ENCODE measurements at places on chromosomes 4 and X. TPM values are rescaled to one million over a fixed set of nuclear protein-coding genes. Genes with fewer than 3 reads are reported as not detected.

DCHS2 gene
- 0.58 TPM for total RNA-seq

F11 gene
- 0.24 TPM for total RNA-seq

GABRA4 gene
- total RNA-seq = 0.58 TPM

N4BP2 gene
- total RNA-seq = 24.8 TPM

VCX3A gene
- total RNA-seq = not detected

GABRG1 gene
- not detected for total RNA-seq

CT47B1 gene
- total RNA-seq = not detected

BTC gene
- total RNA-seq = 0.11 TPM

POLA1 gene
- 45.9 TPM for total RNA-seq

DNA sequence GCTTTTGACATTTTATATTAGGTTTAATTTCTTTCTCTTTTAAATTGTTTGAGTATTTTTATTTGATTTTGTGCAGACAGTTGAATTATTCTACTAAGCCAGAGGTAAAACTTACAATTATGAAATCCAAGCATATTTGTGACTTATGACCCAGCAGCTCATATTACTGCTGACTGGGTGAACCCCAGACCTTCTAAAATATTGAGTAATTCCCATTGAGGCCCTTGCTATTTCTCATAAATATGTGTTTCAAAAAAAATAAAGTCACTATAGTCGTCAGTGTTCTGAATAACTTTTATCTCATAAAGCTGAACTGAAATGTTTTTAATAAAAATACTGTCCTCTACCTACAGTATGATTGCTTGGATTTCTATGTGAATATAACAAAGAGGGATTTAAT is 303.1 kb downstream of the IQCM start:
- H3K4me1 ChIP-seq = no peaks in the 10 kb centered on the region
- no peaks in the 10 kb centered on the region for H3K27me3 ChIP-seq
- no peak for DNase-seq

GRCh38 chrX:71612256-71612655 is 6.1 kb downstream of the CXCR3 start:
- H3K27ac ChIP-seq = no peak overlapping the region
- H3K27me3 ChIP-seq = no peaks in the 10 kb centered on the region
- H3K4me3 ChIP-seq = no peak overlapping the region
- no peak for DNase-seq
- H3K4me1 ChIP-seq = no peaks in the 10 kb centered on the region

- no peaks in the 10 kb centered on the region for H3K36me3 ChIP-seq
- H3K27me3 ChIP-seq = no peaks in the 10 kb centered on the region
- peaks cover 7% of the 10 kb centered on the region for H3K4me1 ChIP-seq
- DNase-seq = no peak
- no peak overlapping the region for H3K4me3 ChIP-seq
- no peak overlapping the region for H3K27ac ChIP-seq
These were observed 94.1 kb downstream of the BCOR start for GRCh38 chrX:40003428-40004245.

- no peaks in the 10 kb centered on the region for H3K36me3 ChIP-seq
- H3K27me3 ChIP-seq = no peaks in the 10 kb centered on the region
- no peak overlapping the region for H3K27ac ChIP-seq
- peak; percentile 15 for DNase-seq
These were observed 56.4 kb upstream of the SPOCK3 start for GRCh38 chr4:167290678-167291077.

DNA sequence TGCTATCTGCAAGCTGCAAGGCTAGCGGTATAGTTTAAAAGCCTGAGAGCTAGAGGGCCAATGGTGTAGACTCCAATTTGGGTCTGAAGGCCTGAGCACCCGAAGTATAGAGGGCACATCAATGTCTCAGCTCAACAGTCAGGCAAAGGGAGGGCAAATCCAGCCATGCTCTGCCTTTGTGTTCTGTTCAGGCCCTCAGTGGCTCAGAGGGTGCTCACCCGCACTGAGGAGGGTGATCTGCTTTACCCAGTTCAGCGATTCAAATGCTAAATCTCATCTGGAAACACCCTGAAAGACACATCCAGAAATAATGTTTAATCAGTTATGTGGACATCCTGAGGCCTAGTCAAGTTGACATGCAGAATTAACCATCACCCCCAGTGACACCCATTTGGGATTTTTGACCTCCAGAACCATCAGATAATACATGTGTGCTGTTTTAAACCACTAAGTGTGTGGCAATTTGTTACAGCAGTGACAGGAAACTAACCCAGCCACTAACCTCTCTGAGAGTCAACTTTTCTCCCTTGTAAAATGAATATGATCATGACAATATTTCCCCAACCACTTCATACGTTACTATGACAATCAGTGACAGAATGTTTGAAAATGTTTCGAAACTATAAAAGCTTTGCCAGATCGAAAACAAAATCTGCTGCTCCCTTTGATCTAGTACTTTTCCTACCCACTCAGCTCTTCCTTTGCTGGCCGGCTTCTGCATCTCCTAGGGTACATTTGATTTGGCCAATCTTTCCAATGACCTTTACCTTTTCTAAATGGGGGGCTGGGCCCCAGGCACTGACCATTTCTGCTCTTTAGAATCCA is 8.4 kb upstream of the TBL1X start:
- DNase-seq = no peak
- H3K36me3 ChIP-seq = no peaks in the 10 kb centered on the region
- H3K4me1 ChIP-seq = no peaks in the 10 kb centered on the region
- H3K27me3 ChIP-seq = no peaks in the 10 kb centered on the region
- H3K27ac ChIP-seq = no peak overlapping the region

DNA sequence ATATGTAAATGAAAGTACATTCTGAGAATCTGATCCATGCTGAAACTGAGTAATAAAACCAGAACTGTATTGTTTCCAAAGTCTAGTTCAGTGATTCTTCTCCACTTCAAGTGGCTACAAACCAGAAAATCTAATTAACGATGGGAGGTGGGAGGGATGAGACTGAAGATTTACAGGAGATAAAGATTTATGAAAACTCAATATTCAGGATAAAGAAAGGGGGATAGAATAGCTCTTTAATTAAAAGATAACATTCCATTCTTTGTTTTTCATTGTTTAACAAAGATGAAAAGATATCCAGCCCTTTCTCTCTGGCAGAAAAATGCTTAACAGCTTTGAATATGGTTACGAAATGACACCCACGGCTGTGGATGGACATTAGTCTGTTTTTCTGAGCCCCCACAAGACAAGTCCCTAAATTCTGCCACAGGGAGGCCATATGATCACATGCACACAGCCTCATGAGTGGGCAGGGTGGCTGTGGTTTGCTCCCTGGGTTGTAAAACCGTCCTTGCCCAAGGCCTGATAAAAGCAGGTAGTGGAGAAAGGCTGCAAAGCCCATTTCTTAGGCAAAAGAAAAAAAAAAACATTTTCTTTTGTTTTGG is 36.4 kb downstream of the TMEM150C start:
- DNase-seq = peak; percentile 1
- no peaks in the 10 kb centered on the region for H3K4me1 ChIP-seq
- H3K27ac ChIP-seq = no peak overlapping the region
- H3K4me3 ChIP-seq = no peak overlapping the region

- no peak for DNase-seq
- no peak overlapping the region for H3K4me3 ChIP-seq
- peaks cover 11% of the 10 kb centered on the region for H3K36me3 ChIP-seq
- no peak overlapping the region for H3K27ac ChIP-seq
These were observed 45.5 kb upstream of the PHEX start for GRCh38 chrX:21986596-21986995.

- peaks cover 31% of the 10 kb centered on the region for H3K4me1 ChIP-seq
- H3K27me3 ChIP-seq = no peaks in the 10 kb centered on the region
- H3K4me3 ChIP-seq = no peak overlapping the region
- H3K36me3 ChIP-seq = no peaks in the 10 kb centered on the region
- peak; percentile 95 for DNase-seq
These were observed 27.5 kb upstream of the PDGFC start for GRCh38 chr4:156999175-156999517.

- H3K27ac ChIP-seq = no peak overlapping the region
- no peaks in the 10 kb centered on the region for H3K36me3 ChIP-seq
- DNase-seq = no peak
- H3K4me3 ChIP-seq = no peak overlapping the region
These were observed 85.2 kb downstream of the SLC16A2 start for GRCh38 chrX:74506317-74507115.

DNA sequence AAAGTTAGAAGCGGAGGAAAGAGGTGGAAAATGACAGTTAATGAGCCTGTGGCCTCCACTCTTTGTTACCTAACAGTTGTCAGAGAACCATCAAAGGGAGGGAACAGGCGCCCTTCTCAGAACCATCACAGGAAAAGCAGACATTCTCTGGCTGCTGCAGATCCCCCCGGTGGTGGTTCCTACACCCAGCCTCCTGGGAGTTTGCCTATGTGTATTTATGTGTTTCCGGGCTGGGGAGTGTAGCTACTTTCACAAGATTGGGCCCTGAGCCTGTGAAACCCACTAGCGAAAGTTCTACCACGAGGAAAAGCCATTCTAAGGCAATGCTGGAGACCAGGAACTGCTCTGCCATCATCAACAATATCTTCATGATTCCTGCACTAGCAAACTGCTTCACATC is 52.7 kb upstream of the BCOR start:
- no peaks in the 10 kb centered on the region for H3K36me3 ChIP-seq
- no peak for DNase-seq
- no peaks in the 10 kb centered on the region for H3K27me3 ChIP-seq
- no peak overlapping the region for H3K4me3 ChIP-seq

GRCh38 chrX:113929004-113929403 is 654.9 kb upstream of the HTR2C start:
- no peaks in the 10 kb centered on the region for H3K4me1 ChIP-seq
- no peaks in the 10 kb centered on the region for H3K36me3 ChIP-seq
- DNase-seq = peak; percentile 48
- H3K27ac ChIP-seq = no peak overlapping the region

- H3K27ac ChIP-seq = no peak overlapping the region
- no peaks in the 10 kb centered on the region for H3K36me3 ChIP-seq
- DNase-seq = no peak
- H3K4me3 ChIP-seq = no peak overlapping the region
- H3K27me3 ChIP-seq = no peaks in the 10 kb centered on the region
These were observed 324.6 kb downstream of the MID1IP1 start for GRCh38 chrX:39125834-39126233.

DNA sequence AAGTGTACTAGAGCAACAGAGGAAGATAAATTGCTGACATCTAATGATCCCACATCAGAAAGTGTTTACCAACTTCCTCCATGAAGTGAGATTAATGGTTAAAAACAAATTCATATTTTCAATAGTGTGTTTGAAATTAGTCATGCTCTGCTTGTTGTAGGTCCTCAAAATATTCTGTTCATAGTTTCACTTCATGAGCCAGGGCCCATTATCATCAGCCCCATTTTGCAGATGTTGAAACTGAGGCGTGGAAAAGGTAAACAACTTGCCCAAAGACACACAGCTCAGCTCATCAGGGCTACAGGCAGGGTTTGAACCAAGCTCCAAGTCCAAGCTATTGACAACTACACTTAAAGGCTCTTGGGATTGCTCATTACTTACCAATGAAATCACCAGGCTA is 103.5 kb upstream of the PPARGC1A start:
- H3K27me3 ChIP-seq = no peaks in the 10 kb centered on the region
- no peak for DNase-seq
- H3K27ac ChIP-seq = no peak overlapping the region
- no peaks in the 10 kb centered on the region for H3K36me3 ChIP-seq

GRCh38 chr4:181728305-181728966 is 514.8 kb upstream of the TENM3 start:
- no peak overlapping the region for H3K27ac ChIP-seq
- no peaks in the 10 kb centered on the region for H3K36me3 ChIP-seq
- H3K4me1 ChIP-seq = no peaks in the 10 kb centered on the region
- H3K27me3 ChIP-seq = peaks cover 22% of the 10 kb centered on the region
- no peak for DNase-seq

DNA sequence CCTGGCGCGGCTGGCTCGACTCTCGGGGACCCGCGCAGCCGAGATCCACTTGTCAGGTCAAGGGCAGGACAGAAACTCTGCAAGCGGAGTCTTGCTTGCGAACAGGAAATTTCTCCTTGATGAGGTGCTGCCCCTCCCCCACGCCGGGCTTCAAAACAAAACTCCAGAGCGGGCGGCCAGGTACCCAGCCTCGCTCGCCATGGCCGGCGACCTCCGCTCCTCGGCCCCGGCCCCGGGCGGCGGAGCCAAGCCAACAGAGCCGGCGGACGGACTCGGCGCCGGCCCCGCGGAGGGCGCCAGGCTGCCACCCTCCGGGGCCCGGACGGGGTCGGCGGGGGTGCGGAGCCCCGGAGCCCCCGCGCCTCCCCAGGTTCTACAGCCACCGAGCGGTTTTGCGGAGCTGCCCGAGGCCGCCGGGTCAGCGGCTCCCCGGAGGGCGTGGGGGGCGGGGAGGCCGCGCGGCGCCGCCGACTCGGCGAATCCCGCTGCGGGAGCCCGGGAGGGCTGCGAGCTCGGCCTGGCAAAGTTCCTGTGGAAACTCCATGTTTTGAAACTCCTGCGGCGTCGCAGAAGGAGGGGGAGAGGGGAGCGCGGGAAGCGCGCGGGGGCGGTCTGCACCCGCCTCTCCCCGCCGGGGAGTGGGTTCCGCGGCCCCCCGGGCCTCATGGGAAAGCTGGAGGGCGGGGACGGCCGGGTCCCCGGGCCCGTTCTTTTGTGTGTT is 11.7 kb upstream of the BCOR start:
- DNase-seq = peak; percentile 71
- H3K27ac ChIP-seq = peak overlapping the region; percentile 88
- no peaks in the 10 kb centered on the region for H3K27me3 ChIP-seq
- peaks cover 23% of the 10 kb centered on the region for H3K4me1 ChIP-seq
- H3K36me3 ChIP-seq = no peaks in the 10 kb centered on the region

DNA sequence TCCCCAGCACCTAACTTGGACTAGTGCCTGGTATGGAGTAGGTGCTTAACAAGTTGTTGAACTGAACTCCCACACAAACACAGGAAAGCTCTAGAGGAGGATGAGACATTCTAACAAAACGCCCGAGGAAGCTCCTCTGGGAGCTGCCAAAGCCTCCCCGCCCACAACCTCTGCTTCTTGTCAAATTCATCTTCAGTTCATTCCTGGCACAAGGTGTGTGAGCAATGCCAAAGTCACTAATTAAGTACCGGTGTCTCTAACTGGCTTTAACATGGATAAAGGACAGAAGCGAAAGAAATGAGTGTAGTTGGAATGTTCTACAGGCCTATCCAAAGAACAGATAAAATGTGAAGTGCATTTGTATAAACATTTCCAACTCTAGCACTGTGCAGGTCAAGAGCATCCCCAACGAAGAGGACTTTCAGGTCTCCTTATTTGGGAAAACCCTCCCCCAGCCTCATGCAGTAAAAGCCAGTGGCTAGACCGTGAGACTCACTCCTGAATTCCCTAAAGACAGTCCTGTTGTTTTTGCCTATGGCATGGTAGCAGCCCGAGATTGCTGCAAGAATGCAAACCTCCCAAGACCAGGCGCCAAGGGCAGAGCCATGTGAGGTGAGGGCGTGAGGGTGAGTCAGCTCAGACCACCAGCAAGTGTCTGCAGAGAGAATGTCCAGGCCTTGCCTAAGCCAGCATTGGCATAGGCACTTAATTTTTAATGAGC is 72.2 kb upstream of the KLF3 start:
- H3K27ac ChIP-seq = no peak overlapping the region

Data from A673 (cell line).